ENCODE measurements at places on chromosomes 11 and 22.

DNA sequence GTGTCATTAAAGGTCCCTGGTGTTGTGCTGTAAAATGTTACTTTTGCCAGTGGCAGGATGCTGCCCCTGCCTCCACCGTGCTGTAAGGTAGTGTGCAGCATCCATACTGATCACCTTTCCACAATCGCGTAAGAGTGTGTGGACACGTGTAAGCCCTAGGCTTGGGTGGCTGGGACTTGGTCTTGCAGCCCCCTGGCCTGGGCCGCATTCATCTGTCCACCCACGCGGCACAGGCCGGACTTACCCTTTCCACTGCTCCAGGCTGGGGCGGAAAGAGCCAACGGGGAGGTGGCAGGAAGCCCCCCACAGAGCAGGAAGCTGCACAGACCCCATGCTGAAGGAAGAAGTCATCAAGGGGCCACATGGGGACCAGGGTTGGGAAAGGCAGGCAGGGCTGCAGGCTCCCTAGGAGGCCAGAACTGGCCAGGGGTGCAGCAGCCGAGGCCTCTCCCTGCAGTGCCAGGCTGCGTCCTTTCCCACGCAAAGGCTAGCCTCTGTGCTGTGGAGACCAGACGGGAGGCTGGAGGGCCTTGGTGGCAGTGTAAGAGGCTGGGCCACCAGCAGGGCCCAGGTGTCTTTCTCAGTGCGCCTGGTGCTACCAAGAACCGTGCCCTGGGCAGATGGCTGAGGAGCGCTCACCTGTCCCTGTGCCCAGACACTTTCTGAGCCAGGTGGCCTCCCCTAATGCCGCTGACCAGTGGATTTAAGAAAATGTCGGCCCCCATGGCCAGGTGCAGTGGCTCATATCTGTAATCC lies 11.7 kb upstream of the TMEM191C start:
- DNase-seq: no peak

GRCh38 chr11:116294630-116295029 lies 478.2 kb downstream of the BUD13 start:
- DNase-seq: no peak

DNA sequence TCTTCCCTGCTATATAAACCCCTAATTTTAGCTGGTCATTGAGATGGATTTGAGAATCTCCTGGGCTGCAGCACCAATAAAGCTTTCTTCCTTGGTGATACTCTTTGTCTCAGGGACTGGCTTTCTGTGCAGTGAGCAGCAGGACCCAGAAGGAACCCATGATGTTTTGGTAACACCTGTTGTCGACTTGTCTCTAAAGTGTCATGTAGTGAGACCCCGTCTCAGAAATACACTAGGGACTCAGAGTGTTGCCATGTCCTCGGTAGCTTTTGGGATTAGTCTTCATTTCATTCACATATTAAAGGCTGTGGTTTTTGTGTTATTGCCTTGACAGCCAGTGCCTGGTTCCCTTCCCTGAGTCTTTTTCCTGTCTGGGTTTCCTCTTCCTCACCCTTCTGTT lies 1078.7 kb downstream of the TBC1D22A start:
- no peak for DNase-seq

GRCh38 chr11:72671152-72672099 lies 2.8 kb downstream of the PDE2A start:
- DNase-seq: no peak

GRCh38 chr22:21734540-21735199 lies 924 bp downstream of the YPEL1 start:
- peak; percentile 36 for DNase-seq

DNA sequence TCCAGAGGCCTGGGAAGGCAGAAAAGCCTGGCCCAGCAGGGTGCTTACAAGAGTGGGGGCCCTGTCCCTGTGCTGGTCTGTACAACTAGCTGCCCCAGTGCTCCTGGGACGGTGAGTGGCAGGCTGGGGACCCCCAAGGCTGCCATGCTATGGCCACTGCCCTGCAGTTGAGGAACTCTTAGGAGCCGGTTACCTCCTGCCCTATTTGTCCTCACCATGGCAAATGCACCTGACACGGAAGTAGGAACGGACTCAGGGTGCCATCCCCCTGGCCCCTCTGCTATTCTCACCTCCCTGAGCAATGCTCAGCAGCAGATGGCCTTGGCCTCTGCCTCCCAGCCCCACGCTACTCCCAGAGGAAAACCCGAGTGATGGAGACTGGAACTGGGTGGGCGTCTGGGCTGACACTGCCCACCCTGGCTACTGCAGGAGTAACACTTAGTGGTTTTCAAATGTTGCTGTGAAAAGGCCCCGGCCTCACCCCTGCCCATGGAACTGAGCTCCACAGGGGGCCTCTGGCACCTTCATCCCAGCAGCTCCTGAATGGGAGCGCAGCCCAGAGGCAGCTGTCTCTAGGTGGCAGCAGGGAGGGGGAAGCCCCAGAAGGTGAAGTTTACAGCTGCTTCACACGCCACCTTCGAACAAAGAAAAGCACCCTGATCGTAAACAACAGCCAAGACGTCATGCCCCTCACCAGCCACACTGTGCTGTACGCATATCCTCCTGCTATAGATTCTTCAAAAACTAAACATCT lies 105.3 kb downstream of the CTTN start:
- DNase-seq: no peak

DNA sequence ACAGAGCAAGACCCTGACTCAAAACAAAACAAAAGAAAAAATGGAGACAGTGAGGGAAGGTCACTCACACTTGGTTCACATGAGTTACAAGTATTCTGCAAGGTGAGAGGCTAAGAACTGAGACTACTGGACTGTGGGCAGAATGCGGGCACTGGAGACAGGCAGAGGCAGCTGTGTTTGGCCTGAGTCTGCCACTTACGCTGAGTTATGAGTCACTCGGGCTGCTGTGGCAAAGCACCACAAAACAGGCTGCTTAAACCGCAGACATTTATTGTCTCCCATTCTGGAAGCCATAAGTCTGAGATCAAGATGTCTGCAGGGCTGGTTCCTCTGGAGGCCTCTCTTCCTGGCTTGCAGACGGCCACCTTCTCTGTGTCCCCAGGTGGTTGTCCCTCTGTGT lies 122.8 kb downstream of the SHANK2 start:
- DNase-seq: no peak

DNA sequence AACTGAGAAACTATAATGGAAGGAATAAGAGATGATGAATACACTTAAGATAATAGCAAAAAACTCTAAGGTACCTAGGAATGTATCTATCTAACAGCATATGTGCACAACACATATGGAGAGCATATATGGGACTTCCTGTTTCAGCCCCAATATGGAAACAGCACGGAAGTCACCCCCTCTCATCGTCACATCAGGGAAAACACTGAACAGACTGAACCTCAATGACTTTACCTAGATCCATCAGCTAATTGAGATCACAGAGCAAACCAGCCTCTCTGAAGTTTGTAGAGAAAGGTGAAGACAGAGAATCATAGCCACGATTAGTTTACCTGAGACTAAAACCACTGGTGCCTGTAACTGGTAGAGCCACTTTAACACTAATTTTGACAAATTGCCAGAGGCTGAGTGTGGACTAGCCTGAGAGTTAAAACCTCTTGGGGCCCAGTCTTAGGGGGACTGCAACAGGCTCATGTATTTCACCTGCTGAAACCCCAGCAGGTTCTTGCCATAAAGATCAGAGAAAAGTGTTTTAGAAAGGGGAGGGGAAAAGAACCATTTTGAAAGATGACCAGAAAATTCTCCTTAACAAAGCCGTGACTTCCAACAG lies 722.6 kb downstream of the TBC1D22A start:
- no peak for DNase-seq

DNA sequence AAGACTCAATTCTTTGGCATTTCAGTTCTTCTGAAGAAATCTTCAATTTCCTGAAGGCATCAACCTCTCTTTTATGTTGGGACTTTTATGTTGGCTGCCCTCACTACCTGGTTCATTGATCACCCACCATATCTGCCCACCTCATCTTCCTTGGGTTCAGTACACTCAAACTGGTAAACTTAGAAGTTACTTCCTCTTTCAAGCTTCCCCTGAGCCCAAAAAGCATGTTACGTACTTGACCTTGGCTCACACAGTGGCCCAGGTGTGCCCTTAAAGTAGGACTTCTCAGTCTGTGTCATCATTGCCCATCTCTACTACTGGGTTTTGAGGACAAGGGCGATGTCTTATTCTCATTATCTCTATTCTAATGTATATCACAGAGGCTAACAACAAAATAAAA lies 86.1 kb downstream of the GRIA4 start:
- no peak for DNase-seq

- no peak for DNase-seq
Observed at GRCh38 chr11:117827521-117828511, 3.3 kb upstream of the FXYD2 start.

DNA sequence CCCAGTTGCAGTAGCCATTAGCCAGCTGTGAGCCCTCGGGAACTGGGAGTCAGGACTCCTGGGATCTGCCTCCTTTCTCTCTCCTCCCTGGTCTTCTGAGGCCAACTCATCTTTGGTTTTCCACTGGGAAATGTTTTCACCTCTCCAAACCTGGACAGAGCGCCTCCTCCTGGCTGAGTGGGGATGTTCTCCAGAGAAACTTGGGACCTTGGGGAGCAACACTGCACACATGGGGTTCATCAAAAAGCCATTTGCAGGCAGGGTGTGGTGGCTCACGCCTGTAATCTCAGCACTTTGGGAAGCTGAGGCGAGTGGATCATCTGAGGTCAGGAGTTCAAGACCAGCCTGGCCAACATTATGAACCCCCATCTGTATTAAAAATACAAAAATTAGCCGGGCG lies 145.4 kb downstream of the NECTIN1 start:
- DNase-seq: no peak

GRCh38 chr11:45518833-45519535 lies 146.4 kb downstream of the CHST1 start:
- DNase-seq: peak; percentile 61

GRCh38 chr22:27794226-27794625 lies 7.3 kb downstream of the MN1 start:
- no peak for DNase-seq

GRCh38 chr22:43304831-43305590 lies 38.2 kb downstream of the SCUBE1 start:
- DNase-seq: no peak

GRCh38 chr11:73914284-73914683 lies 36.5 kb upstream of the DNAJB13 start:
- no peak for DNase-seq

DNA sequence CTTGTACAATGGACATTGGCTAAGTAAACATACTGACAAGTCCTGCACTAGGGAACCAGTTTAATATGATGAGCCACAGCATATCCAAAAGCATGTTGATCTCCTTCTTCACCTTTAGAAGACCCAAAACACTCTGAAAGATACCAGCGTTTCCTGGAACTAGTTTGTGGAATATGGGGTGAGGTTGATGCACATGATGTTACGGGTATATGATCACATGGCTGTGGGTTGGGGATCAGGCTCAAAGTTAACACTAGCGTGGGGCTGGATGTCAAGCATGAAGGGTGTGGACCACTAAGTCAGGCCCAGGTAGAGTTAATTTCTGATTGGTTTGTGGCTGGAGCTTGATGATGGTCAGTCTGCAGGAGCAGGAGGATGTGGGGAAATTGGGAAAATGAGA lies 9.0 kb downstream of the IGLL5 start:
- DNase-seq: no peak

DNA sequence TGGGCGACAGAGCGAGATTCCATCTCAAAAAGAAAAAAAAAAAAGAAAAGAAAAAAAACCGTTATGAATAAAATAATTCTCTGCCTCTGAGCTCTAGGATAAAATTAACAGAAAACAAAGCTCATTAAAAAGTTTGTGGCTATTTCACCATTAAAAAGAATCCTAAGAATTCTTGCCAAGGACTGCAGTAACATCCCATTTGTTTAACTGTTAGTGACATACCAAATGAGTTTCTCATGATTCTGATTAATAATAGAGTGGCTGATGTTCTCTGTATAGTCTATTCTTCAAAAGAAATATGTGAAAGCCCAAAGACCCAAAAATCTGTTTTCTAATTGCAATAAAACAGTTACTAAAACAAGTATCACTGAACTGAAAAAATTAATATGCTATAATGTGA lies 19.7 kb downstream of the CLNS1A start:
- no peak for DNase-seq

GRCh38 chr22:46490538-46490937 lies 46.9 kb downstream of the CELSR1 start:
- no peak for DNase-seq

- DNase-seq: no peak
Observed at GRCh38 chr11:62105667-62106191, 18.1 kb upstream of the INCENP start.

DNA sequence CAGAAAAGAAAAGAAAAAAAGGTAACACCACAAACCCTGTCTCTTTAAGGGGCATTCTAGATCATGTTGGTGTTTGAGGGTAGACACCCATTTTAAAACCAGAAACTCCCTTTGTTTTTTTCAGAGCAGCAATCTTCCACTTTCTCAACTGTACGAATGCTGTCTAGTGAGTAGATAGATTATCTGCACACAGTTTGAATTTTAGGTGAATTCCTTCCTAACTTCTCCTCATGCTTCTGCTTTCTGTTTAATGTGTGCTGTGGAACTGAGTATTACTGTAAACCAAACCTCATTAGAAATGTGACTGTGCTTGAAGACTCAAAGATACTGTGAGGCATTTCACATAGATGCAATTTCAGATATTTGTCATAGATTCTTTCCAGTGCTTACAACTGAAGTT lies 102.4 kb downstream of the PRMT3 start:
- peak; percentile 12 for DNase-seq

GRCh38 chr11:76164081-76164480 lies 42.2 kb downstream of the WNT11 start:
- no peak for DNase-seq

GRCh38 chr22:10781571-10782403 lies 4746.2 kb upstream of the OR11H1 start:
- DNase-seq: no peak

DNA sequence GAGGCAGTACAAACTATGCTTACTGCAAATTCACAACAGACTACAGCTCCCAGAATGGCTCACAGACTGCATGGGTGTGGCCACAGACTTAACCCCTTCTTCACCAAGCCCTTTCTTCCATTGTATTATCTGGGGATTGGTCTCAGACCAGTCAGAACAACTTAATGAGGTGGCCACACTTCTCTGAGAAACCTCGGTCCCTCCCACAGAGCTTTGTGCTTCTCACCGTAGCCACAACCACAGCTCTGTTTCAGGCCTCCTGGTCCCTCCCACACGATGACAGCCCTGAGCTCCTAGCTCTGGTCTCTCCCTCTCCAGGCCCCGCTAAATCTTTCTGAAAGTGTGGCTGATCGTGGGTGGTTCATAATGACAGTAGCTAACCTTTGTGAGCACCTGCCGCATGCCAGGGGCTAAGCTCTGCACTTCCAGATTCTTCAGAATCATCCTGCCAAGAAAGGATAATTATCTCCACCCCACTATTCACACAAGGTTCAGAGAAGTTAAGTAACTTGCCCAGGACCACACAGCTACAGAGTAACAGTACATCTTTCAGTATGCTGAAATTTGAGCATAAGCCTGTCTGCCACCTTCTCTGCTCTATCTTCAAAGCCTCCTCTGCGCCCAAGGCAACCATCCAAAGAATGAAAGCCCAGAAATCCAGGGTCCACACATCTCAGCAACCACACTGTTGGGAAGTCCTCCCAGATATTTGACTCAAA lies 5.4 kb downstream of the PDE2A start:
- DNase-seq: no peak
